ENCODE measurements at places on chromosomes 6 and 20. TPM values are rescaled to one million over a fixed set of nuclear protein-coding genes. Genes with fewer than 3 reads are reported as not detected.
A peak's percentile ranks its signal among the peaks of the same experiment; 100 is the strongest.

- DNase-seq = no peak
These were observed 3.5 kb downstream of the ANKRD60 start for GRCh38 chr20:58224974-58225373.

DNA sequence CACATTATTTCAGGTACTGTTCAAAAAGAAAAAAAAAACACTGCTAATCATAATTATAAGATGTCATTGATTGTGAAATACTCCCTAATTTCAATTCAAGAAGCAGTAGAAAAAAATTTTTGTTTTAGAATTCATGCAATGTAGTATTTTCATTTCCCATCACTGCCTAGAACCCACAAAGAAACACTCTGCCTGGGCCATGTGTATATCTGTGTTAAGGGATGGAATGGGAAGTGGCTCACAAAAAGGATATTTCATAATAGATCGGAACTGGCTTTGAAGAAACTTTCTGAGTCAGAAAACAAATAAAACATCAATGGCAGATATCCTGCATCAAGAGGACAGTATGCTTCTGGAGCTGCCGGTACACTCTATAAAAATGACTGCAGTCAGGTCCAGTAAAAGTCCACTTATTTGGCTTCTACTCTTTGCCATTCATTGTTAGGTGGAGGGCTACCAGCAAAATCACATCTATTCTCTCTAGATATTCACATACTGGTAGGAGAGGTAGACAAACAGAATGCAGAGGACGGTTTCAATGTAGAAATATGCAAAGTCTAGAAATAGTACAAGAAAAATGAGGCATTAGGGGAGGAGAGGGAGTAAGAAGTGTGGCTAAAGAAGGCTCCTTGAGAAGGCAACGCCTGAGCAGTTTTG, 135.0 kb upstream of the TNFAIP3 start:
- DNase-seq = peak; percentile 34

DNA sequence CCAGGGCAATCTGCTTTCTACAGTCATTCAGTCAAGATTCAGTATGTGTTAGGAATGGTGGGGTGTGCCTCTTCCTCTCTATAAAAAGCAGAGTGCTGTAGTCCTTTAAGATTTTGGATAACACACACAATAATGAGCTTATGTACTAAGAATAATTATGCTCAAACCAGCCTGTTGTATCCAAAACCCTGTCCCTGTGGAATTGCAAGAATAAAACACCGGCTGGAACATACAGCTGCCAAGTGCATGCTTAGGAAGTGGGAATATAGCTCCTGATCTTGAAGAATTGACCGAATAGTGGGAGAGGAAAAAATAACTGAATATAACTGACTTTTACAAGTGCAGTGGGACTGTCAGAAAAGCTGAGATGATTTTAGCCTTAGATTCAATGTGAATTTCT, 979 bp upstream of the MOCS1 start:
- no peak for DNase-seq

GRCh38 chr6:3545156-3545555, 88.3 kb upstream of the SLC22A23 start:
- DNase-seq = no peak

GRCh38 chr6:156912431-156912830, 135.3 kb downstream of the ARID1B start:
- no peak for DNase-seq

DNA sequence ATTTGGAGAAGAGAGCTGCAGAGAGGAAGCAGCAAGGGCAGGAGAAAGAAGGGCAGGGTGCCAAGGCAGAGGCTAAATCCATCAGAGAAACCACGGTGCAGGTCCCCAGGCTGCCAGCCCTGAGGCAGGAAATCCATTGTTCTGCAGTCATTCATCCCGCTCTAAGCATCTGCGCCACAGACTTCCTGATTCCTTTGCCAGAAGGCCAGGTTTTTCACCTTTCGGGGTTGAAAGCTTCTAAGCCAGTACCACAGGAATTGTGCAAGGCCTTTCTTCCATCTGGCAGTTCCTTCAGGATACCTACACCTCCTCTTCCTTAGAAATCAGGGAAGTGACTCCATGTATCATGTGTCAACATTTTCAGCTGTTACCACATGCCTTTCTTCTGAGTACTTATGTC, 45.6 kb downstream of the ADGRF5 start:
- DNase-seq = peak; percentile 98

Gene DPPA5
- total RNA-seq = not detected

Gene FNDC11
- 2.4 TPM for total RNA-seq

All from dermis blood vessel endothelial cell (primary cell).